ENCODE measurements at places on chromosomes 3 and 15.

- DNase-seq = no peak
Observed at GRCh38 chr15:45634432-45635190, at the start of gene SQOR. Gene SQOR (plus strand): TSS chr15:45635029. CDS start chr15:45658924, 23,895 bp downstream.

GRCh38 chr3:185928496-185928895 is 9.3 kb downstream of the TRA2B start:
- no peak for DNase-seq

GRCh38 chr3:66490214-66490613 is 10.6 kb downstream of the LRIG1 start:
- no peak for DNase-seq

GRCh38 chr3:106034313-106034712 is 165.5 kb upstream of the CBLB start:
- DNase-seq = no peak

DNA sequence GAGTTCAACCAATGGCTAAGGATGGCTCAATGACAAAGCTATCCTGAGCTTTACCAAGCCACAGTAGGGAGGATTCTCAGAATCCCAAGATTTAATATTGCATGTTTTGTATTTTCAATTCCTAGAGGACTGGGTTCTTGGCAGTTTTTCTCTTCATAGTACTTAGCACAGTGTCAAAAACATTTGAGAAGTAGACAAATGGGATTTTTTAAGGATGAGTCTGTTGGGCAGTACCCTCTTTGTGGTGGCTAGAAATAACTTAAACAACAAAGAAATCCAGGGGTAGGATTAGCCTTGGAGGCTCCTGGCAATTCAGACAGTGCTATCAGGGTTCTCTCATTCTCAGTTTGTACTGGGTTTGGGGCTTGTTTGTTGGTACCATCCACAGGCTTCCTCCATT is 212.8 kb upstream of the RORA start:
- no peak for DNase-seq

GRCh38 chr3:141106842-141107241 is 55.7 kb downstream of the SPSB4 start:
- DNase-seq = no peak

DNA sequence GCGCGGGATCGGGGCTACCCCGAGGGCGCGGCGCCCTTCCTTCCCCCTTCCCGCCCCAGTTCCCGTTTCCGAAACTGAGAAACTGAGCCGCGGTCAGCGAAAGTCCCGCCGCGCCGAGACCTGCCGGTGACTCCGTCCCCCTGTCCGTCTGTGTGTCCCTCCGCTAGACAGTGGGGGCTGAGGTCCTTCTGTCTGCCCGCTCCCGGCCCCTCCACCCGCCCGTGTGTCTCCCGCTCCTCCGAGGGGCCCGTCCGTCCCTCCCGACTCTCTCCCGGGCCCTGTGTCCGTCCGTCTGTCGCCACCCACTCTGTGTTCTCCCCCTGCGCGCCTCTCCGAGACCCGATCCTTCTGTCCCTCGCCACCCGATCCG is 426 bp downstream of the PRKCD start:
- no peak for DNase-seq

DNA sequence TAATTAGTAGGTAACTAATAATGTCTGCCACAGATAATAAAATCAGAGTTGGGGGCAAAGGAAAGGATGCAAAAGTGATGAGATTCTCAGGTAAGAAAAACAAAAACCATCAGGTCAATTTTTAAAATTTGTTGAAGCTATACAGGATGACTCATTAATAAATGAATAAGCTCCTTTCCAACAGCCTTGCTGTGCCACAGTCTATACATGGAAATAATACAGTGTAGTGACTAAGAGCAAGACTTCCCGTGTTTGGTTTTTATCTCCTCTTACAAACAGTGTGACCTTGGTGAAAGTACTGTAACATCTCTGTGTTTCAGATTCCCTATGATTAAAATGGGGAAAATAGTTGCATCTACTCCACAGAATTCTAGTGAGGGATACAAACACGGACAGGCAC is 331.6 kb downstream of the PYDC2 start:
- no peak for DNase-seq

DNA sequence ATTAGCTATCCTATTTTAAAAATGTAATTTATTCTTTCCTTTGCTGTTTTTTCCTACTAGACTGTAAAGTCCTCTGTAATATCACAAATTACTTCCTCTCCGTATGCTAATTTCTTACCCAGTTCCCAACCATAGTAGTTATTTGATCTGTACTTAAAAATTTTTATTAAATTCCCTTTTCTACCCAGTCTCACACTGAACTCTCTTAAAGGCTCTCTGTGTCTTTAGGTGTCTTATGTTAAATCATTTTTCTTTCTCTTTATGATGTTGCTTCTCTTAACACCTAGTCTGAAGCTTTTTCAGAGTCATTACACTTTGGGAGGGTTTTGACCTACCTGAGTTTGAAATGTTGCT is 378.6 kb downstream of the NSUN3 start:
- DNase-seq = no peak

DNA sequence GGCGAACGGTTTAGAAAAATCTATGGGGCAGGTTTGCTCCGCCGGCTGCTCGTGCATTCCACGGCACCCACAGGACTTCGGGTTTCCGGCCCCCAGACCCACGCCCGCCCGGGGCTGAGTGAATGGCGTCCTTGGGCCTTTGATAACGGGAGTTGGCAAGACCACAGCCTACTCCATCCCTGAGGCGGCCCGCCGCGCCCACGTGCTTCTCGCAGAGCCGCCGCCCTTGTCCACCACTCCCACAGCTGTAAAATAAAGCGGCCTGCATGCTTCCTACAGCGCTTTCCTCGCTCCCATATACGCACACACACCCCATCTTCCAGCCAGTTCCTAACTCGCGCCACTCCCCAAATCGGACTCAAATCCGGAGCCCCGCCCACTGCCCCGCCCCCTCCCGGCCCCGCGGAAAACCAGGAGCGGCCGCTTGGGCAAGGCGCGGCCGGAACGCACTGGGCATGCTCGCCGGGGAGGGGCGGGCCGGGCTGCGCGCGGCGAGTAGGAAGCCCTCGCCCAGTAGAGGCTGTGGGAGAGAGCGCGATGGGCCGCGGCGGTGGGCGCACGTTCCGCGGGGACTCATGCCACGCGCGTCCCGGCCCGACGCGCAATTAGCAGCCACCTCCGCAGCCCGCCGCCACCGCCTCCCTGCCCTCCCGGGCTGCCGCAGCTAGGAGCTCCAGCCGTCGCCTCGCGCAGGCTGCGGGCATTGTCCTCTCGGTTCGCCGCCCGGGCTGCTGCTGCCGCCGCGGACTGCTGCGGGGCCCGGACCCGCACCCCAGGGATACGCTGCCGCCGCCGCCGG is at the start of gene RAP2B:
Gene RAP2B (plus strand): TSS at position 513 of the 799 bp plus-strand sequence. CDS start 468 bp downstream, outside the sequence.
- peak; percentile 96 for DNase-seq

DNA sequence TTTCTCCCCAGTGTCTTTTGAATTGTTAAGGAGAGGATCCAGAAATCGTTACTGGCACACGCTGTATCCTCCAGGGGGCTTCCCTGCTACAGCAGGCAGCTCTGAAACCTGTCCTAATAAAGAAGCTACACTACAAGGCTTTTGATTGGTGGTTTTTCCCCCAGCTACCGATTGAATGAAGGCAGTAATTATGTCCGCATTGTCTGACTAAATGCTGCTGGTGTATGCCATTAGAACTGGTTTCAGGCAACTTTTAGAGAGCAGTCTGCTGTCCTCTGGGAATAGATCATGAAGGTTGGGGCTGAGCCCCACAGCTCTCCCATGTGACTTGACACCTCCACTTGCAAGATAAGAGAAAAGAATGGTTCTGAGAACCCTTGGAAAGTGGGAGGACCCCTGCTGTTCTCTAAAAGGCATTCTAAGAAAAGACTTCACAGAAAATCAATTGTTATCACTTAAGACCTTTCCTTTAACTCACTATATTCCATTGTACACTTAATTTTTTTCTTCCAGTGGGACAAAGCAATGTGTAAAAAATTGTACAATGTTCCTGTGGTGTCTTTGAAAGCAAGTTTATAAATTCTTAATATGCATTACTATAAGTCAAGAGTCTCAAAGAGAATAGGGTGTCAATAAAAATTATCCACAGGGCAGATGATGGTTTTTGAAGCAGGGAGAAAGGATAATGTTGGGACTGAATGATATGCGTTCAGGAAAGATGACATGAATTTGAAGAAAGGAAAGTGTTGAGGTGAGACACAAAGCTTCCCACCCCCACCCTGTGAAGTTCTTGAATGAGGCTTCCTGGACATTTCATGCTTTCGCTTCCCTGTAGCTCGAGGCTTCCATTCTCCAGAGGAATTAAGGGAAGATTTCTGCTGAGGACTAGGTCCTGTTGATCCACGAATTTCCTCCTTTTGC is 53.0 kb upstream of the DAZL start:
- peak; percentile 61 for DNase-seq

- no peak for DNase-seq
Observed at GRCh38 chr3:24674261-24674660, 179.6 kb upstream of the THRB start.

GRCh38 chr3:10106919-10107318 is 1.1 kb downstream of the FANCD2OS start:
- DNase-seq = no peak

- DNase-seq = no peak
Observed at GRCh38 chr15:69718916-69719315, 266.3 kb downstream of the RPLP1 start.

- DNase-seq = no peak
Observed at GRCh38 chr15:97009031-97009431, 678.5 kb downstream of the NR2F2 start.

GRCh38 chr3:17749281-17749680 is 6.8 kb upstream of the TBC1D5 start:
- no peak for DNase-seq

- no peak for DNase-seq
Observed at GRCh38 chr3:188729422-188729821, 442.3 kb upstream of the TPRG1 start.

GRCh38 chr3:14297305-14297704 is 105.1 kb upstream of the SLC6A6 start:
- no peak for DNase-seq

- DNase-seq = no peak
Observed at GRCh38 chr3:53806182-53807116, 39.8 kb downstream of the CHDH start.

All from COR-L47 (cell line).